ENCODE measurements at places on chromosomes 2 and 18.

GRCh38 chr2:85589181-85589580 is 5.0 kb downstream of the VAMP5 start:
- DNase-seq = no peak

GRCh38 chr2:239318151-239318611 is 82.6 kb downstream of the HDAC4 start:
- no peak for DNase-seq

DNA sequence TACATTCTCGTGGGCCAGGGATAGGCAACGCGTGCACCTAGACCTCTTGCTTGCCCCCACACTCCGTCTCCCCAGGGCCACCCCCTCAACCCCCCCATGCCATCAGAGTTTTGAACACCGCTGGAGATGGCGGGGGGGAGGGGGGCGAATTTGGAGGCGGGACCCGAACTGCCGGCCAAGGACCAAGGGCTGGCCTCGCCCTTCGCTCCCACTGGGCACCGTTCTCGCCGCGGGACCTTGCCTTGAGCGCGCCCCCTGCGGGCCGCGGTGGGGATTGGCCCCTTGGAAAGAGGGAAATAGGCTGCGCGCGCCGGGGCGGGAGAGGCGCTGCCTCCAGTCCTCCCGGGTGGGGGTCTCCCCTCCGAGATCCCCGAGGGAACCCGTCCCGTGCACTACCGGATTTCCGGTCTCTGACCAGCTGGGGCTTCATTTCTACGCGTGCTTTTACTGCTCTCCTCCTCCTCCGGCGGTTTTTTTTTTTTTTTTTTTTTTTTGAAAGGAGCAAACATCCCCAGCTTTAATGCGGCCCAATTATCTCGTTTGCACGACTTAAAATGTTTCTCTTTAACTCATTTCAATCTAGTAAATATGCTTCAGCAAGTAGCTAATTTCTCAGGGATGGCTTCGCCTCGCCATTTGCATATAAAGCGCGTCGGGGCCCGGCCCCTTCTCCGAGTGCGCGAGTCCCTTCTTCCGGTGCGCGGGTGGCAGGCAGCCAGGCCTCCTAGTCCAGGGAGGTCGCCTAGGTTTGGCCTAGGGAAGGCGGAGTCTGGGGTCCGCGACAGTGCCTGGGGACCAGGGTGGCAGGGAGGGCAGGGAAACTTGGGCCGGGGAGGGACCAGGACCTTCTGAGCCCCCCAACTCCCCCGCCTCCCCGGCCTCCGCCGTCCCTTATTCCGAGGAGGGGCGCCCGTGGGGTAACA is 10.0 kb upstream of the GBX2 start:
- DNase-seq = no peak

GRCh38 chr18:6273423-6273822 is 141.3 kb downstream of the L3MBTL4 start:
- DNase-seq = no peak

- no peak for DNase-seq
Observed at GRCh38 chr2:69637923-69638322, 5.6 kb downstream of the AAK1 start.

GRCh38 chr2:158457826-158458616 is 1.3 kb downstream of the PKP4 start:
- DNase-seq = peak; percentile 35

GRCh38 chr18:58934356-58934755 is 69.7 kb downstream of the ZNF532 start:
- no peak for DNase-seq

- no peak for DNase-seq
Observed at GRCh38 chr18:3824101-3824500, 374.1 kb downstream of the TGIF1 start.

DNA sequence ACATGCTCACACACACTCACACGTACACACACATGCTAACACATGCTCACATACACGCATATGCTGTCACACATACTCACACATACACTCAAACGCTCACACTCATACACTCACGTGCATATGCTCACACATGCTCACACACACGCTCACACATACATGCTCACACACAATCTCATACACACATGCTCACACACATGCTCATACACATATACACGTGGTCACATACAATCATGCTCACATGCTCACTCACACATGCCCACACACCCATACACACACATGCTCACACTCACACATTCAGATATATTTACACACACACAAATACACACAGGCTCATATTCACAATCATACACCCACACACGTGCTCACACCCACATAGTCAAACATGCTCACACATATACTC is 17.5 kb upstream of the SALL3 start:
- DNase-seq = no peak

- no peak for DNase-seq
Observed at GRCh38 chr2:114753145-114753544, 310.7 kb downstream of the DPP10 start.

DNA sequence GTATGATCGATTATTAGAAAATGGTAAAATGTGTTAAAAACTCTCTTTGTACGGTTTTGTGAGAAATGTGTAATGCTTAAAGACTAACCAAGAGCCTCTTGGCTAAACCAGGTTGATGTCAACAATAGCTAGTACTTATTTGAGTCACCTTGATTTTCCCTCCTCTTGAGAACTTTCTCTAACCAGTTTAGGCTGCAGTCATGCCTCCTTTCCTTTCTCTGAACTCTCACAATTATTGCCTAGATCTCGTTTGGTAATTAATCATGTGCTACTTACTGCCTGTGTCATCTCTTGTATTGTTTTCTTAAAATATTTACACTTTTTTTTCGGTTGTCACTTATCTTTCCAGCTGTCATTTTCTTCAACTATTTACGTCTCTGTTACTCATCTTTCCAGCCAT is 1.1 kb upstream of the EPC2 start:
- no peak for DNase-seq

DNA sequence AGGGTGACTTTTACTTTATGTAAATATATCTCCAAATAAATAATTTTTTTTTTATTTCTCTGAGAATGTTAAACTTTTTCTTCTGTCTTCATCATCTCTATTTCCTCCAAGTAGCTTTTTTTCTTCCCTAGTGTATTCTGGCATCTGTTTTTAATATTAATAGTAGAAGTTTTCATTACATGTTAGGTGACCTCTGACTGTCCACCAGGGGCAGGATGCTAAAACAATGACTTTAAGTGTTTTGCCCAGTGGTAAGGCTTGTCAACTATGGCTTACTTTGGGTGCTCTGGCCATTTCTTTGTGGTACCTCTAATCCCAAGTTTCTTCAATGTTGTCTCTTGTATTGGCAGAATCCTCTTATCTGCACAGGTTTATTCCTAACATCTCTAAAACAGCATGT is 127.1 kb downstream of the SRBD1 start:
- no peak for DNase-seq
